Daoy (cell line): ENCODE measurements at places on chromosomes 11 and 22. TPM values are rescaled to one million over a fixed set of nuclear protein-coding genes. Genes with fewer than 3 reads are reported as not detected.

DNA sequence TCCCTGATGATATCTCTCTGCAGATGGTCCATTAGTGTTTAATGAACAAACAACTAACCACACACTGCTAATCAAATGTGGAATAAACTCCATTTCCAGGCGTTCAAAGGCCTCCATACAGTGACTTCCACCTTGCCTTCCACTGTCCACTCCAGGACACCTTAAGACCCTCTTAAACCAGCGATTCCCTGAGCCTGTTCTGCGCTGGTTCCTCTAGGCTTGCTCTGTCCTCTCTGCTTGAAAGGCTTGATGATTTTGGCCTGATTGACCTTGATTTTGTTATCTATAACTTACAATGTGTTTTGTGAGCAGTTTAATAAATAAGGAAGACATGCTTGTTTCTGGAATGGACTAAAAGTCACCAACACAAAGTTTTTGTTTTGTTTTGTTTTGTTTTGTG is 12.0 kb downstream of the OVCH2 start:
- DNase-seq = no peak

MOV10L1 gene
- 0.11 TPM in 1 of 2 replicates, not detected in the other for total RNA-seq

MUC6 gene
- total RNA-seq = not detected in 2 replicates

GRCh38 chr11:66112041-66112491 is 42.0 kb downstream of the PACS1 start:
- DNase-seq = no peak

DNA sequence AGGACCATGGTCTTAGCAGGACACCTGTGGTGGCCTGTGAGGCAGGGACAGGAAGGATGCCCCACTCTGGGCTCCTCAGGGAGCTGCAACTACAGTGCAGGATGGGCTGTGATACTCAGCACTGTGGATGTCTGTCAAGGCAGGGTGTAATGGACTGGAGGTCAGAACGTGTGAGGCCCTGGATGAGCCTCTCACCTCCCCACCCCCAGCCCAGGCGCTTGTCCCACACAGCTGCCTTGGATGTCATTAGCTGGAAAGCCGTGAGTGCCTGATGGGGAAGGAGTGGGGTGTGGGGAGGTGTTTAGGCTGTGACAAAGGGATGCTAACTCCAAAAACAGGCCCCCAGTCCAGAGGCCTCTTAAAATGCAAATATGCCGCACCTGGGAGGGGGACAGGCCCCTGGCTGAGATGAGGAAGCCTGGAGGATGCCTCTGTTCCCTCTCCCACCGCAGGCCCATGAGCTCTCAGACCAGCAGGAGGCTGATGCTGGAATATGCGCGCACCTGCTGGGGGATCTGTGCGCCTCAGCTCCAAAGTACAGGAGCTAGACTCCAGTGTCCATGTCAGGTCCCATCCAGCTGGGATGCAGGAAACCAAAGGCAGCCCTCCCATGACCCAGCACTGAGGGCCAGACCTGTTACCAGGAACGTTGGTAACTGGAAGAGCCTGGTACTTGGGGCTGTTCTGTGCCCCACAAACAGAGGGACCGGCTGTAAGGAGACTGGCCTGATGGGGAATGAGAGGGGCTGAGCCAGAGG is 25.1 kb downstream of the RSPH14 start:
- no peak for DNase-seq

MRGPRD gene
- total RNA-seq = not detected in 2 replicates

DNA sequence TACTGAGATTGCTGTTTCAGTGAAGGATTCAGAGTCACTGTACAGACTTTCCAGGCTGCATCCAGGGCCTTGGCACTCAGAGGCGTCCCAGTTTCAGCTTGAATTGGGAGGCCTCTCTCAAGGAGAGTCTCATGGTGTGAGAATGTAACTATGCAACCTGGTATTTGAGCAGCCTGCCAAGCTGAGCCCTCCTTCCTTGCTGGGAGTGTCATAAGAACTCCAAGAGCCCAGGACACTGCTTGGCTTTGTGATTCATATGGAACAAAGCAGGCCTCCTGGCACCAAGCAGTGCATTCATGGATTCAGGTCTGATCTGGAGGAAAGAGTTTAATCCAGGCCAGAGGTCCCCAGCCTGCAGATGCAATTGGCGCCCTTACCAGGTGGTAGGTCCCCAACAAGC is 171.7 kb downstream of the DBX1 start:
- DNase-seq = no peak

GRCh38 chr22:28541137-28541536 is 138.5 kb downstream of the TTC28 start:
- DNase-seq = no peak

GRCh38 chr22:47613606-47614350 is 851.3 kb downstream of the TBC1D22A start:
- no peak for DNase-seq

DNA sequence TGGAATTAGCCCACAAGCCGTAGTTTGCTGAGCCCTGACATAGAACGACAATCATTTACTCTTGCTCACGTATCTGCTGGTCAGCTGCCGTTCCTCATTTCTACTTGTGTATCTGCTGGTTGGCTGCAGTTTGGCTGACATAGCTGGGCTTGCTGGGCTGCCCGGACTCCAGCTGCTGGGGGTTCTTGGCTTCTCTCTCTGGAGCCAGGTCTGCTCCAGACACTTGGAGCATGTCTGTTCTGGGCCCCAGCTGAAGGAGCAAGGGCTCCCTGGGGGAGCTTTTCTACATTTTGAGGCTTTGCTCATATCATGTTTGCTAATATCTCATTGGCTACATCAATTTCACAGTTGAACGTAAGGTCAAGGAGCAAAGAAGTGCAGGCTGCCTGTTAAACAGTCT is 47.3 kb downstream of the PRDM11 start:
- no peak for DNase-seq
